ENCODE measurements at places on chromosomes 1 and 21.

GRCh38 chr1:175129997-175130648 is 62.5 kb downstream of the KIAA0040 start:
- DNase-seq = no peak

DNA sequence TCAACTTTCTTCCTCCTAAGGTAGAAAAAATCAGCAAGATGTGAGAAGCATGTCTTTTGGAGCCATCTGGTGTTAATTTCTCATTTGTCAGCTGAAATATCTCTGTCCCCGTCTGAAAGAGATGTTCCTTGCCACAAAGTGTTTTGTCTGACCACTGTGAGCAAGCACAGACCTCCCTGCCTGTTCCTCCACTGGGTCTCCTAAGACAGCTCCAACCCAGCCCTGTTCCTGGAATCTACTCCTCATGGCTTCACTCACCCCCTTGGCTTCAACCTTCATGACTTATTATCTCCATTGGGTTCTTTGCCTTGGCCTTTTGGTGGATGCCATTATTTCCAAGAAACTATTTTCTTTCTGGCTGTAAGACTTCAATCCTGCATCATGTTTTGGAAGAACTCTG is 65.7 kb upstream of the CACHD1 start:
- DNase-seq = no peak

GRCh38 chr1:7680207-7680954 is 90.7 kb upstream of the VAMP3 start:
- peak; percentile 86 for DNase-seq

GRCh38 chr21:31364253-31364945 is 20.3 kb upstream of the TIAM1 start:
- no peak for DNase-seq

DNA sequence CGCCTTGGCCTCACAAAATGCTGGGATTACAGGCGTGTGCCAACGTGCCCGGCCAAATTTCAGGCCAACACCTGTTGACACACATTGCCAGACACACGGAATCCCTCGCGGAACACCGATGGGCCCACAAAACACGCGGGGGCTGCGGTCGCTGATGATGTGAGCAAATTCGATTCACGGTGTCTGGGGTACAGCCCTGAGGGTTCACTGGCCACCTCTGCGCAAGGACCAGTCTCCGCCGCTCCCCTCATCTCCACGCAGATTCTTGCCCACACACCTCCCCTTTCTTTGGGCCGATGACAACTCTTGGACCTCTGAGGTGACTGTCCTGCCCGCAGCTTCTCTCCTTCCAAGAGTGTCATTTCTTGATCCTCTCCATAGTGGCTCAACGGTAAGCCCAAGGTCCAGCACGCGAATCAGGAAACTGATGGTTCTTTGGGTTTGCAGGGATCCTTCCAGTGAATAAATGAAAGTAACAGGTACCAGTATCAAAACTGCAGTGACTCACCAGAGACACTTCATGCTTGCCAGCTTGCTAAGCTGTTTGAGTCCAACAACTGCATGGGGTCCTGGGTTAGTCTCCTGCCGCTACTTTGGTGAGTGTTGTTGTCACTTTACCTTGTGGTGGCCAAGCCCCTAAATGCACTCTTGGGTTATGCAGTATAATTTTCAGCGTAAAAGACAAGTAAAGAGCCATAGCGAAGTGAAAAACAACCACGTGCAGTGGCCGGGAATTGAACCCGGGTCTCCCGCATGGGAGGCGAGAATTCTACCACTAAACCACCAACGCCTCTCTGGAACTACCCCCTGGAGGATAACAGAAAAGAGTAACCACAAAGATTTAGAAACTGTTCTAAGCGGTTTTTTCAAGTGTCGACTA is 11.0 kb upstream of the RNU1-3 start:
- DNase-seq = peak; percentile 62

DNA sequence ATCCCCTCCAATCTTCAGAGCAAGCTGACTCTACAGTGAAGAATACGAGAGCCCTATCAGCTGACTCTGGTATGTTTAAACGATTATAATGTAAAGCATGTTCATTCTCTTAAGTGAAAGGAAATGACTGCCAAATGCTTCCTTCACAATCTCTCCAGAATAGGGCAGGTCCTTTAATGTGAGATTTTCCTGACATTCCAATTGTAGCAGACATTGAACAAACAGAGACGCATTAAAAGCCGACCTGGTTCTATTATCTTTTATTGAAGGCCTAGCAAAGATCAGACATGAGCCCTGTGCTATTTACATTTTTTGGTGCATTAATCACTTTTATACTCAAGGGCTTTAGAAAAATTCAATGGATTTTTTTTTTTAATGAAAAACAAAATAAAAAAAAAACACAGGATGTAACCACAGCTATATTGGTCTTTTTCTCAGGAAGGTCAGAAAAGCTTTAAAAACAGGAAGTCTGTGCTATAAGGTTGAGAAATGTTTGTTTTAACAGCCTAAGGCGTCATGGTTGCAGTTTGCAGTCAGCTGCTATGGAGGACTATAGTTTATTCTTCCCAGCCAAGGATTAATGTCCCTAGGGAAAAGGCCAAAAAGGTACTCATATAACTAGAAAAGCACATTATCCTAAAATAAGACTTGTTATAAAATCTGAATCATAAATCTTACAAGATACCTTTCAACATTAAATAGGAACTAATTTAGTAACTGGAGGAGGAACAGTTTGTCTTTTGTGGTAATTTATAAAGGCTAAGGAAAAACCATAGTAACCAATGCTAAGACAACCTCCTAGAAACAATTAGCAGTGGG is 104.8 kb downstream of the RERE start:
- no peak for DNase-seq

DNA sequence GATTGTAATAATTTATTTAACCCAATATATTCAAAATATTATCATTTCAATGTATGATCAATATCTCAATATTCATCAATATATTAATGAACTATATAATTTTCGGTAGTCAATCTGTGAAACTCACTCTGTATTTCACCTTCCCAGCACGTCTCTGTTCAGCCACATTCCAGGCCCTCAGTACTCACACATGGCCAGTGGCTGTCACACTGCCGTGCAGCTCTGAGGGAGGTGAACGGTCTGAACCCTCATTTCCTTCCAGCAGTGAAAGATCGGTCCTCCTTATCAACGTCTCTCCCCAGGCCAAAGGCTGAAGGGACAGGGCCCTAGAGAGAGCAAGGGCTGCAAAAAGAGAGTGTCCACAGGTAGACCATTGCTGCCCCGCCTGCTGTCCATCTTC is 39.5 kb upstream of the ZNF124 start:
- DNase-seq = no peak

DNA sequence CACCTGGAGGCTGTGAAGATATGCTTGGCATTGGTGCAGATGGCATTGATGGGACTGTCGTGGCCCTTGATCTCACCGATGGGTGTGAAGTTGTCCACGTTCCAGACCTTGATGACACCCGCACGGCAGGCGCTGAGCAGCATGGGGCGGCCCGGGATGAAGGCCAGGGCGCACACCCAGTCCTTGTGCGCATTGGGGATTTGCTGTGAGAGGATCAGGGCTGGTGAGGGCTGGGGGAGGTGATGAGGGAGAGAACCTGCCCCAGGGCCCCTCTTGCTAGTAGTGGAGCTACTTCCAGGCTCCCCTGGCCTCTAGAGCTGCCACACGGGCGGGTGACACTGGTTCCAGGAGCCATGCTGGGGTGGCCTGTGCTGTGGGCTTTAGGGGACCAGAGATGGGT is 48.8 kb downstream of the KIF21B start:
- no peak for DNase-seq

- no peak for DNase-seq
Observed at GRCh38 chr1:58848818-58849411, 65.1 kb upstream of the JUN start.

DNA sequence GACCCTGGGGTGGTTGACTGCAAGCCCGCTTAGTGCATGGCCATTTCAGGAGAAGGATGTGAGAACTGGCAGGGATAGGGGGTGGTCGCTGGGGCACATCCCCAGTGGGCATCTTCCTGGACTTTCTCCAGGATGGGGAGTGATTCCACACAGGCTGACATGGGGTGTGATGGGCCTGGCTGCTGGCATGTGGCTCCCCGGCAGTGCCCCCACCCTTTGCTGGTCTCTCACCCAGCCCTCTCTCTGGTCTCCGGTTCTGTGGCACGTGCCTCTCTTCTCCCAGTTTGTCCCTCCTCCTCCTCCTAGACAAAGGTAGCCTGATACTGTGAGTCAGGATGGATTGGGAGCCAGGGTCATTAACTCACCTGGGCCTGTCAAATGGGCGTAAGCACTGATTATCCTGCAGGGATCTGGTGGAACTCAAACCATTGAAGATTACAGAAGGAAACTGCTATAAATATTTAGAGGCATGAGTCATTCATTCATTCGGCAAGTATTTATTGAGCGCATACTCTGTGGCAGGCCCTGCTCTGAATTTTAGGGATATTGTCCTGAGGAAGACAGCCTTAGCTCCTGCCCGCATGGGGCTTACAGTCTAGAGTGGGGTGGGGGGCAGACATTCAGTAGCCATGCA is 23.6 kb upstream of the EPS8L3 start:
- DNase-seq = peak; percentile 46

GRCh38 chr1:6884652-6885153 is 99.4 kb downstream of the CAMTA1 start:
- no peak for DNase-seq

DNA sequence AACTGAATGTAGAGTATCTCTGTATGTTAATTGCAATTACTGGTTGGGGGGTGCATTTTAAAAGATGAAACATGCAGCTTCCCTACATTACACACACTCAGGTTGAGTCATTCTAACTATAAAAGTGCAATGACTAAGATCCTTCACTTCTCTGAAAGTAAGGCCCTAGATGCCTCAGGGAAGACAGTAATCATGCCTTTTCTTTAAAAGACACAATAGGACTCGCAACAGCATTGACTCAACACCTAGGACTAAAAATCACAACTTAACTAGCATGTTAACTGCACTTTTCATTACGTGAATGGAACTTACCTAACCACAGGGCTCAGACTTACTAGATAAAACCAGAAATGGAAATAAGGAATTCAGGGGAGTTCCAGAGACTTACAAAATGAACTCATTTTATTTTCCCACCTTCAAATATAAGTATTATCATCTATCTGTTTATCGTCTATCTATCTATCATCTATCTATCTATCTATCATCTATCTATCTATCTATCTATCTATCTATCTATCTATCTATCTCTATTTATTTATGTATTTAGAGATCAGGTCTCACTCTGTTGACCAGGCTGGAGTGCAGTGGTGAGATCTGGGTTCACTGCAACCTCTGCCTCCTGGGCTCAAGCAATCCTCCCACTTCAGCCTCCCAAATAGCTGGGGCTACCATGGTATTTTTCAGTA is 47.8 kb downstream of the CHML start:
- DNase-seq = no peak

DNA sequence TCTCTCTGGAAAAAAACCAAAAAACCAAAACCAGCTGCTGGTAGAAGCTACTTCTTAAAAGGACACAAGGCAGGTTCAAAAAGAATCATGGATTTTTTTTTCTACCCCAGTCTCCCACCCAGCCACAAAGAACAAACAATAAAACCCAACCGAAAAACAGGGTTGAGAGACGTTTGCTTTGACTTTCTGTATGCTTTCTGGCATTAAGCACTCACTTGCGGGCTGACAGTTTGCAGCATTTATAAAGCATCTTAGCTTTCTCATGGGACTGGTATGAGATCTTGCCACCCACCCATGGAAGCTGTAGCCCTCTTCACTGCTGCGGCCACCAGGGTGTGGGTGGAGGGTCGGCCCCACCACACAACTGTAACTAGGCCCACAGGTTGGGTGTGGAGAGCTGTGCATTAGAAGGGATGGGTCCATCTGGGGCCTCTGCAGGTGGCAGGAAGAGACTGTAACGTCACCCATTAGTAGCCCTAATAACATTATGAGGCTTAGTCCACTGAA is 165.7 kb downstream of the RHOU start:
- DNase-seq = peak; percentile 21

DNA sequence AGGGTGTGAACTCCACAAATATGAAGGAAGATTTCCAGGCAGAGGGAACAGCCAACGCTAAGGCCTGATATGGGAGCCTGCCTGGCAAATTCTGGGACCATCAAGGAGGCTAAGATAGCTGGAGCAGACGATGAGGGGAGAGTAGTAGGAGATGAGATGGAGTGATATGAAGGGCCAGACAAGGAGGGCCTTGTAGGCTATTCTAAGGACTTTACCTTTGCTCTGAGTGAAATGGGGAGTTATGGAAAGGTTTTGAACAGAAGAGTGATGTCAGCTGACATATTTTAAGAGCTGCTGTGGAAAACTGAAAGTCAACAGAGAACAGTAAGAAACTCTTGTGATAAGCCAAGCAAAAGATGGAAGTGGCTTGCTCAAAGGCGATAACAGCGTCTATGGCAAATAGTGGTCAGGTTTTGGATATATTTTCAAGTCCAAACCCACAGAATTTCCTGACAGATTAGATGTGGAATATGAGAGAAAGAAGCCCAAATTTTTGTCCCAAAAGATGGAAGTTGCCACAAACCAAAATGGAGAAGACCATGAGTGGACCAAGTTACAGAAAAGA is 2.1 kb upstream of the TP53BP2 start:
- no peak for DNase-seq
